ENCODE measurements at places on chromosomes 3 and 15. TPM values are rescaled to one million over a fixed set of nuclear protein-coding genes. Genes with fewer than 3 reads are reported as not detected.

Gene SCAMP5
- 24.1 TPM for total RNA-seq

Gene NUSAP1
- 27.4 TPM for total RNA-seq

DNA sequence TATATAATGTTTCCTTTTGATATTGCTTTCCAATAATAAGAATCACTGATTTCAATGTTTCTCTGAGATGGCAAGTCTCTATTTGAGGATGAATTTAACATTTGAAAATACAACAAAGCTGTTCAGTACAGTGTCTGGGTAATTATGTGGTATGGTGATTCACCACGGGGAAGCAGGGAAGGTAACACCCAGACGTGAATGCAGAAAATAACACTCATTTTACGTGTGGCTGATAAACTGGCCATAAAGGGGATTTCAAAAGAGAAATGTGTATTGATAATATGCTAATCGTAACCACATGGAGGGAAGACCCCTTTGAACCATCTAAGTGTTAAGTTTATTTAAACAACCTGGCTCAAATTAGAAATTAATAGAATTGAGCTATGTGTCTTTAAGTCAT, 344.6 kb downstream of the GRM7 start:
- H3K4me1 ChIP-seq, result no peaks in the 10 kb centered on the region
- H3K27ac ChIP-seq, result no peak overlapping the region
- no peak overlapping the region for H3K4me3 ChIP-seq

DNA sequence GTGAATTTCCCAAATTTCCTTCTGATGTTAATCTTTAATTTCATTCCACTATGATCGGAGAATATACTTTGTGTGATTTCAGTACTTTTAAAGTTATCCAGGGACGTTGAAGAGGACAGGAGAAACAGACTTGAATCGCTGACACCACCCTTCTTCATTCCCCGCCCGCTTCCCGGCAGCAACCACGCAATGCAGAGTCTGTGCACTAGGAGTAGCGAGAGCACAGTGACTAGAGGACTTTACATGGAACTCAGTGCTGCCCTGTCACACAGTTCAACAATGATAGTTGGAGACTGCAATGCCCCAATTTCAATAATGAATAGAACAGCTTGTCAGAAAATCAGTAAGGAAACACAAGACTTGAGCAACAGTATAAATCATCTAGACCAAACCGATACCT, 73.9 kb downstream of the RNF13 start:
- H3K36me3 ChIP-seq, result peaks cover 29% of the 10 kb centered on the region
- no peak overlapping the region for H3K4me3 ChIP-seq
- DNase-seq, result no peak
- H3K27ac ChIP-seq, result no peak overlapping the region
- no peaks in the 10 kb centered on the region for H3K27me3 ChIP-seq
- H3K4me1 ChIP-seq, result peaks cover 16% of the 10 kb centered on the region

DNA sequence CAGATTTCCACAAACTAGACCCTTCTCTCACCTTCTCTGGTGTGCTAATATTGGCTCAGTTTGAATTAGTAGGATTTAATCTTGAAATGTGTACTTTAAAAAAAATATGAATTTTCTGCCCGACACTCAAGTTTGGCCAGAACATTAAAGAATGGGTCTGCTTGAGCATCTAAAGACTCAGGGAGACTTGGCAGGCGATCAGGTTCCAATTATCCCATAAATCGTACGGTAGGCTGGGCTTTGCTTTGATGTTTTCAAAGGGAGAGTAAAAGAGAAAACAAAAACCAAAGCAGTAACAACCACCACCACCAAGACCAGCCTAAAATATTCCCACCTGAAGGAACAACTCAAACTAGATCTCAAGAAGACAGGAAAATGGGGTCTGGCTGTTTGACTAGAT, 230.8 kb downstream of the EBLN2 start:
- H3K4me1 ChIP-seq, result no peaks in the 10 kb centered on the region
- H3K4me3 ChIP-seq, result no peak overlapping the region
- peaks cover 27% of the 10 kb centered on the region for H3K27me3 ChIP-seq
- H3K36me3 ChIP-seq, result no peaks in the 10 kb centered on the region

GRCh38 chr3:105512061-105512460, 145.4 kb downstream of the ALCAM start:
- peaks cover 60% of the 10 kb centered on the region for H3K4me1 ChIP-seq
- no peaks in the 10 kb centered on the region for H3K27me3 ChIP-seq
- DNase-seq, result no peak
- peaks cover 5% of the 10 kb centered on the region for H3K36me3 ChIP-seq
- H3K27ac ChIP-seq, result peak overlapping the region; percentile 31

GRCh38 chr3:23406601-23407000, 203.5 kb downstream of the UBE2E2 start:
- no peak for DNase-seq
- H3K4me3 ChIP-seq, result no peak overlapping the region
- peaks cover 20% of the 10 kb centered on the region for H3K4me1 ChIP-seq
- no peaks in the 10 kb centered on the region for H3K36me3 ChIP-seq
- no peaks in the 10 kb centered on the region for H3K27me3 ChIP-seq

DNA sequence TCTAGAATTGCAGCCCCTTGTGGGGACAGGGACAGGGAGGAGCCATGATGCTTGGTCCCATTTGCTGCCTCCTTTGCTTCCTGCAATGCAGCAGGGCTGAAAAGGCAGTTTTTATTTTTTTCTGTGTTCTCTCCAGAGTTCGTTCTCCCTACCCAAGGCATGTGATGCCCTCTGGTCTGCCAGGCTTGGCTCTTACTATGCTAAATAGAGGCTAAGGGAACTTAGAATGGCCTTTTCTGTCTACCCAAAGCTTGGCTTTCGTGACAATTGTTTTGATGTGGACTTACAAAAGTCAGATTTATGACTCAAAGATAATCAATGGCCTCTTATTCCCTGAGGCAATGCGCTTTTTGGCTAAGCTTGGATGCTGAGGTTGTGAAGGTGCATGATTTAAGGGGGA, 293.3 kb upstream of the TBL1XR1 start:
- no peaks in the 10 kb centered on the region for H3K27me3 ChIP-seq
- no peak for DNase-seq
- H3K4me1 ChIP-seq, result peaks cover 24% of the 10 kb centered on the region
- no peak overlapping the region for H3K4me3 ChIP-seq

DNA sequence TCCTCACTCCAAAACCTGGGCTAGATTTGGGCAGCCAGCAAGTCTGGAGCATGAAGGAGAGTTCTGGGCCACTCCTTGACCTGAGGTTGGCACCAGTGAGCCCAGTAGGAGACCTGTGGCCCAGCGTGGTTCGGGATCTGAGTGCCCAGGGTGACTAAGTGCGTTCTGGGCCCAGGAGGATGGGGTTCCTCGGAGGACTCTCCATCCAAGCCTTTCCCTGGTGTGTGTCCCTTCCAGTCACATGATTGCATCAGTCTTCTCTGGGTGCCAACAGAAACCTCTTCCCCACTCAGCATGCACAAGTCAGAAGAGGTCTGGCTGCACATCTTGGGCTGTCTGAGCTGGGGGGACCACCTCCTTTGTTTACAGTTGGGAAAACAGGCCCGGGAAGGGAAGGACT, 14.9 kb downstream of the TMEM43 start:
- peaks cover 20% of the 10 kb centered on the region for H3K36me3 ChIP-seq
- DNase-seq, result no peak
- H3K27ac ChIP-seq, result peak overlapping the region; percentile 19
- H3K4me3 ChIP-seq, result no peak overlapping the region

DNA sequence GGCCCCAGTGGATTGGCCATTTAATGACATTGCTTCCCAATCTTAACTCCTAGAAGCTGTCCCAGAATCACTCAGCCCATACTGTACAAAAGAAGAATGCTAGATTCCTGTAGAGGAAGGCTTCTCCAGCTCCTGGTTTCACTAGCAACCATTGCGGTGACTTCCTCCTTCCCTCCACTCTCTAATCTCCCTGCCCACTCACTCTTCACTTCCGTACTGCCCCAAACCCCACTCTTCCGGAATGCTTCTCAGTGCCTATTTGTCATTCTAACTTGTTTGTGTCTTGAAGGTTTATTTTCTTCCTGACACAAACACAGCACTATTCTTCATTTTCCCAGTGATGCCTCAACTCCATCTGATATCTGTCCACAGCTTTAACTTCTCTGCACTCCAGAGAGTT, 97.1 kb upstream of the SPATA16 start:
- no peak overlapping the region for H3K4me3 ChIP-seq
- H3K27me3 ChIP-seq, result peaks cover under 1% of the 10 kb centered on the region
- no peaks in the 10 kb centered on the region for H3K4me1 ChIP-seq
- H3K27ac ChIP-seq, result no peak overlapping the region

GRCh38 chr3:52286777-52287110, 884 bp upstream of the GLYCTK start:
- H3K36me3 ChIP-seq, result peaks cover under 1% of the 10 kb centered on the region
- DNase-seq, result no peak
- H3K27me3 ChIP-seq, result no peaks in the 10 kb centered on the region
- H3K4me1 ChIP-seq, result peaks cover 14% of the 10 kb centered on the region
- peak overlapping the region; percentile 100 for H3K27ac ChIP-seq

DNA sequence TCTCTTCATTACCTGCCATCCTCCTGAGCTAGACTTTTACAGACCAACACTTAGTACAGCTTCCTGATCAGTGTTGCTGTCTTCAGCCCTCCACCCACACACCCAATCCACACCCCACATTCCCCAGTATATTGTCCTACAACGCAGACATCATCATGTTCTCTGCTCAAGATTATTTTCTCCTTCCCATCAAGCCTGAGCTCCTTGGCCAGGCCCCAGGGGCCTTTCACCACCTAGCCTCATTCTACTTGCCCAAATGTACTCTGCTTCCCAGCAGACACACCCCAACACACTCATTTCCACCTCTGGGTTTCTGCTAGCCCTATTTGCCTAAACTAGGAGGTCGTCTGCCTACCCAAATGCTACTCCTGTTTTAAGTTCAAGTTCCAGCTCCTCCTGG, 37.0 kb downstream of the DAPK2 start:
- no peaks in the 10 kb centered on the region for H3K36me3 ChIP-seq
- no peak overlapping the region for H3K27ac ChIP-seq
- no peak for DNase-seq

DNA sequence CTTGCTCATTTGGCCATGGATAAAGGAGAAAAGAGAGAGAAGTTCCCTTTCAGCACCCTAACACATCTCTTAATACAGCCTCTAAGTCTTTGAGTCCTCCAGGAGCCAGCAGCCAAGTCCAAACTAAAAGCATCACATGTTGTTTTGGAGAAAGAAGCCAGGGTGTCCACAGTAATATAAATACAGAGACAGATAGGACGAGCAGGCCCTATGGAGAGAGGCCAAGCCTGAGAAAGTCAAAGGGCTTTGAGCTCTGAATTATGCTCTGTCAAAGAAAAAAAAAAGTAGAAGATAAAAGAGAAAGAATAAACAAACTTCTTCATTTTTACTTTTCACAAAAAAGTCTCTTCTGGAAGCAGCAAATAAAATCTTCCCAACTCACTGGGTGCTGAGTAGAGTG, 92.4 kb upstream of the THBS1 start:
- no peak overlapping the region for H3K4me3 ChIP-seq
- no peaks in the 10 kb centered on the region for H3K36me3 ChIP-seq
- H3K27ac ChIP-seq, result peak overlapping the region; percentile 70

GRCh38 chr3:51388286-51389029, 2.6 kb upstream of the RBM15B start:
- peaks cover 19% of the 10 kb centered on the region for H3K36me3 ChIP-seq
- H3K27ac ChIP-seq, result no peak overlapping the region
- no peak overlapping the region for H3K4me3 ChIP-seq
- peaks cover 52% of the 10 kb centered on the region for H3K4me1 ChIP-seq
- DNase-seq, result peak; percentile 63

GRCh38 chr15:40095371-40096093, 13.1 kb downstream of the BMF start:
- H3K27ac ChIP-seq, result peak overlapping the region; percentile 11
- H3K36me3 ChIP-seq, result peaks cover 34% of the 10 kb centered on the region
- H3K27me3 ChIP-seq, result no peaks in the 10 kb centered on the region

DNA sequence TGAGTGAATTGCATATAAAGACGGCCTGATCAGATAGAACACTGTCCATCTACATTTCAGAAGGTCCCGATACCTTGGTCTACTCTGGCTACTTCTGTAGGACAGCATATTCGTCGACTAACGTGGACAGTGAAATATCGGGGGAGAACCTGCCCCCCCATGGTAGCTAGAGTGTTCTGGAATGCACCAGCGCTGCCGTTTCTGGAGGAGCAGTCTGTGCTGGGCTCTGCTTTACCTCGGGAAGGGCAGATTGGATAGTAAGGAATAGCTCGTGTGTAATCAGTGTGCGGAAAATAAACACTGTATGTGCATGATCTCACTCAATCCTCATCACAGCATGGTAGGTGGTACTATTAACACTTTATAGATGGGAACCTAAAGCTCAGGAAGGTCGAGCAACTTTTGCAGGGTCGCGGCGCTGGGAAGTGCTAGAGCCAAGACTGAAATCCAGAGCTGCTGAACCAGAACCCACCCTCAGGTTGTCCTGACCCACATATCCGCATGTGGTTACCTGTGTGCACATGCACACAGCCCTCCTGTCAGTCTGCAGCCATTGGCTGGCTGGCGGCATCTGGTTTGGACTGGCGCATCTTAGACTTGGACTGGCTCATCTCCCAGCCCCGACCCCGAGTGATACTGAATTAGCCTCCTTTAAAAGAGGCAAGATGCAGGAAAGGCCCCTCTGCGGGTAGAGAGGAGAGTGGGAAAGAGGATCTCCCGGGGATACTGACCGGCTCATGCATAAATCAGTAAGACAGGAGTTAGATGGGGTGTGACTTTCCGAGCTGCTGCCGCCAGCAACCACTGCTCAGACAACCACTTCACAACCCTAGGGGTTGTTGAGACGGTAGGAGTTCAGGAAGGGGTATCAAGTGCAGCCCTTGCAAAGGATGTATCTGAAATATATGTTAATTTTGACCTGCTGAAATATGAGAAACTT, 155.0 kb upstream of the BHLHE40 start:
- H3K27ac ChIP-seq, result no peak overlapping the region
- peaks cover 11% of the 10 kb centered on the region for H3K36me3 ChIP-seq

- H3K27me3 ChIP-seq, result no peaks in the 10 kb centered on the region
- H3K4me3 ChIP-seq, result peak overlapping the region; percentile 95
- H3K36me3 ChIP-seq, result no peaks in the 10 kb centered on the region
- DNase-seq, result no peak
Measured at GRCh38 chr3:130894986-130895280, 1.0 kb downstream of the ATP2C1 start.

- H3K4me1 ChIP-seq, result peaks cover 9% of the 10 kb centered on the region
- H3K36me3 ChIP-seq, result peaks cover 37% of the 10 kb centered on the region
- H3K27ac ChIP-seq, result no peak overlapping the region
- H3K27me3 ChIP-seq, result no peaks in the 10 kb centered on the region
Measured at GRCh38 chr3:172239218-172239790, 199.9 kb downstream of the FNDC3B start.

- H3K27ac ChIP-seq, result no peak overlapping the region
- no peak overlapping the region for H3K4me3 ChIP-seq
- H3K4me1 ChIP-seq, result no peaks in the 10 kb centered on the region
- H3K36me3 ChIP-seq, result no peaks in the 10 kb centered on the region
- no peak for DNase-seq
Measured at GRCh38 chr3:10459954-10460754, 45.2 kb downstream of the ATP2B2 start.

DNA sequence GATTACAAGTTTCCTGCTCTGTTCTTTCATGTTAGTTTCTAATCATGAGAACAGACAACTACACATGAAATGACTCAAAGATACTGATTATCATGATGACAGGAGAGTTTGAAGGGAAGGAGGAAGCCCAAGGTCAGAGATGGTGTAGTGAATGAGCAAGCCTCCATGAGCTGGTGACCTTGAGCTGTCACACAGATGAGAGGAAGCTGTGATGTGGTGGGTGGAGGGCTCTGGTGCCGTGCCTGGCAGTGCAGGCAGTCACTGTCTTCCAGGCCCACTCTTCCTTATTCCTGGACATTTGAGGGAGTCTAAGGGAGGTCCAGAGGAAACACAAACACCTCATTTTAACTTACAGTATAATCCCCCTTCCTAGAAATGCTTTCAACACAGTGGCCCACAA, 133.4 kb upstream of the ROPN1 start:
- no peak overlapping the region for H3K4me3 ChIP-seq
- peaks cover 5% of the 10 kb centered on the region for H3K27me3 ChIP-seq
- H3K4me1 ChIP-seq, result no peaks in the 10 kb centered on the region
- no peak overlapping the region for H3K27ac ChIP-seq
- no peak for DNase-seq

All from osteocyte (in vitro differentiated cells).